D341Med (cell line): ENCODE measurements at places on chromosomes 1 and 21.

DNA sequence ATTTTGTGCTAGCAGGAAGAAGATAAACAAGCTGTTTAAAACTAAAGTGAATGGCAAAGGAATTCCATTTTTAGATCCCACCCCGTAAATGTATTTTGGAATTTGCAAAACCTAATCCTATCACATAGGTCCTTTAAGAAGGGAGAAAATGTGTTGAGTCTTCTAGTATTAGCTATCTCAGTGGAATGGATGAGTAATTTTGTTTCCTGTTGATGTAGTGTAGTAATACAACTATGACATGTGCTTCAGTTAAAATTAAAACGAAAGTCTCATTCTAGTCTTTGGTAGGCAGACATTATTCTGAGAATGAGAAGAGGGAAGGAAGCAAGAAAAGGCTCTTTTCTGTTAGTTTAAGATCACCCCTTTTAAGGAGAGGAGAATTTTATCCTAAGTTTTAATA, 265.9 kb upstream of the C1orf105 start:
- no peak for DNase-seq

- DNase-seq: no peak
Measured at GRCh38 chr1:5716126-5716525, 276.1 kb downstream of the NPHP4 start.

- DNase-seq: no peak
Measured at GRCh38 chr1:226248091-226248490, 24.6 kb downstream of the MIXL1 start.

DNA sequence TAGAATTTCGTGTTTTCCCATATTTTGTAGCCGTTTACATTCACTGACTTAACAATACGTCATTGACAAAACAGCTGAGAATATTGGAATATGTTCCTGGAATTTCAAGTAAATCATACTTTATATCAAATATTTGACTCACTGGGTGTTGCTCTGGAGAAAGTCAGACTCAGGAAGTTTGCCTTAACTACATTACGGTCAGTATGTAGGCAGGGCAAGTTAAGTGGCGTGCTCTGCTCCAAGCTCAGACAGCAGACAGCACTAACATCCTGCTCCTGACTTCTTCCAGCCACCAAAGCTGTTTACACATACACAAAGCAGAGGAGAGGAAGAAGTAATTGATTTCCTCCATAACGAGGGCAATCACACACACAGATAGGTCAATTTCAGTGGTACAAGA, 414.6 kb downstream of the LRRIQ3 start:
- DNase-seq: no peak

DNA sequence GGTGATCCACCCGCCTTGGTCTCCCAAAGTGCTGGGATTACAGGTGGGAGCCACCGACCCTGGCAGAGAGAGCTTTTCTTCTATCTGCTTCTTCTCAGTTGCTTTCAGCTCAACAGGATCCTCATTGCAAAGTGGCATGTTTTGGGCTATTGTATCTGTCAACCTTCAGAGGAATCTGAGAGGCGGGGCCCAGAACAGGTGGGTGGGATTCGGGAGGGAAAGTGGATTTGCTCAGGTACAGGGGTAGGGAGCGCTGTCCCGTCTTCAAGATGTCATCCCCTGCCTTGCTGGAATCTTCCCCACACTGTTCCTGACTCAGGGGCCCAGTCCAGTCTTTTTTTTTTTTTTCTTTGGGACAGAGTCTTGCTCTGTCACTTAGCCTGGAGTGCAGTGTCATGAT, 26.9 kb upstream of the RCC2 start:
- no peak for DNase-seq

DNA sequence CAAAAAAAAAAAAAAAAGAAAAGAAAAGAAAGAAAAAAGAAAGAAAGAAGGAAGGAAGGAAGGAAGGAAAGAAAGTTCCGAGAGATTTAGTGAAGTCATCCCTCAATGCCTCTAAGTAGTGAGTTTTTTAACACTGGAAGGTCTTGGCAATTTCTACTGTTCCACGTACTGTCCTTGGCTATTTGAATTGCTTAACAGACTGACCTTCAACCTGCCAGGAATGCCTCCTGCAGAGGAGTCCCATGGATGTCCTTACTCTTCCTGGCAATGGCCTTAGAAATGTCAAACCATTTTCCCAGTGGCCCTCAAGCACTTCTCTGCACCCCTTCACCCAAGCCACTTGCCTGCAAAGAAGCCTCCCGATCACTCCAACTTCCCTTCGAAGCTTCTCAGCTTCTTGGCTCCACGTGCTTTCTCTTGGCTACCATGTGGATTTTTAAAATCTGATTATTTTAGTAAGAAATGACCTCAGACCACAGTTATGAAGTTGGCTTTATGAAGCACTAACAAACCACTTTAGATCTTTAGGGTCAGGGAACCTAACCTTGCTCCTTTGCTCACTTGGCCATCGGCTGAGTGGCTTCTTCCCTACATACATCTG, 43.7 kb upstream of the ABCG1 start:
- DNase-seq: no peak

GRCh38 chr1:90779573-90779972, 62.5 kb upstream of the BARHL2 start:
- no peak for DNase-seq

GRCh38 chr1:164635803-164636731, 77.1 kb downstream of the PBX1 start:
- DNase-seq: no peak

DNA sequence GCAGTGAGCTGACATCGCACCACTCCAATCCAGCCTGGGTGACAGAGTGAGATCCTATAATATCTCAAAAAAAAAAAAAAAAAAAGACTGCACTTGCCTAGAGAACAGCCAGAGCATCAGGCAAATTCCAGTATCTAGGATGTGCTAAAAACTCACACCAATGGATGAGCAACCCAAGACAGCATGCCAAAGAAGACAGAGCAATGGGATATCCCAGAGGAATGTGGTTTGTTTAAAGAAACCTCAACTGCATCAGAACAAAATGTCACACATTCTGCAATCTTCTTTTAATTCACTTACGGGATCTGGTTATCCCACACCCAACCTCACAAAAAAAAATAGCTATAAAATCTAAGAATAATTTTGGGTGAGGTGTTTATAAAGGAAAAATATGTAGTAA, 7.3 kb downstream of the KCNH1 start:
- no peak for DNase-seq

GRCh38 chr21:39136711-39137110, 46.5 kb downstream of the PSMG1 start:
- DNase-seq: no peak

- DNase-seq: no peak
Measured at GRCh38 chr1:24849672-24850295, 80.3 kb downstream of the RUNX3 start.

- DNase-seq: no peak
Measured at GRCh38 chr1:11653101-11653860, 948 bp downstream of the FBXO2 start.

DNA sequence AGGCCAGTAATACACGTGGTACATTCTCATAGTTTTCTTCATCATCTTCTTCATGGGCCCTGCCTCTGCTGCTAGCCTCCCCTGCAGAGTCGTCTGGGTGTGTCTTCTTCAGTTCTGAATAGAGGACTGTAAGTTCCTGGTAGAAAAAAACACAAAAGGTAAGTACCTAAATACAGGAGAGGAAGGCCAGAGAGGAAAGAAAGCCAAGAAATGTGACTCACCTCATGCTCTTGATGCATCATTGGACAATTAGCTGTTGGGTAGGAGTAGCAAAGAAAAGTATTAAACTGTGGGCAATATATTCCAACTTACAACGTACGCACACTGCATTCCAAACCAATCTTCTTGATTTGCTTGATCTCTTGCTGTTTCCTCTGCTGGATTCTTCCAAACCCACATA, 21.8 kb downstream of the FCRL3 start:
- DNase-seq: no peak

- DNase-seq: no peak
Measured at GRCh38 chr1:22255341-22256212, 112.7 kb upstream of the WNT4 start.
